AG10803 (cell line): ENCODE measurements at places on chromosomes 1 and 21.

DNA sequence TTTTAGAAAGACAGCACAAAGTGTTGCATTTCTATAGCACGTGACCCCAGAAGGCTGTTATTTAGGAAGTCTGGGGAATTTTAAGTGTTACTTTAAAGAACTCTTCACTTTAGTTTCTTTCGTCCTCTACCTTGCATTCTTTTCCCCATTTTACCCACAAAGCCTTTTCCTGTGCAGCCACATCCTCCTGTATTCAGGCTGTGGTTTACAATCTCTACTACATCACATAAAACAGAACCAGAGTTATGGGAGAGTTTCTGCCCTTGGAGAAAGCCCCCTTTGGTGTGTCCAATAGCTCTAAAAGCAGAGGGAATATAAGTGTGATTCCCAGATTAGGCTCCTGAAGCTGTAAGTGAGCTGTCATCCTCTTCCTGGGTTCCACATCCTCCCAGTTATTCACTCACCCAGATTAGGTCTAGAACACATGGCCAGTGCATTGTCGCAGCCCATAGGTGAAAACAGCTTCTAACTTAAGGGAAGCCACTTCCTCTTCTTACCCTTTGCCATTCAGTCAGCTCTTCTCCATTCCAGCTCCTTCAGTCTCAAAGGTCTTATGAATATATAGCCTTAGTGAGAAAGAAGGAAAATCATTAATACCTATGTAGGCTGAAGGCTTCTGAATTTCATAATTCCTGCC lies 171.1 kb downstream of the PIGK start:
- no peak for DNase-seq

GRCh38 chr1:176843352-176844297 lies 320.9 kb downstream of the ASTN1 start:
- DNase-seq: peak; percentile 77

GRCh38 chr1:154720328-154721297 lies 112.6 kb upstream of the ADAR start:
- peak; percentile 18 for DNase-seq

DNA sequence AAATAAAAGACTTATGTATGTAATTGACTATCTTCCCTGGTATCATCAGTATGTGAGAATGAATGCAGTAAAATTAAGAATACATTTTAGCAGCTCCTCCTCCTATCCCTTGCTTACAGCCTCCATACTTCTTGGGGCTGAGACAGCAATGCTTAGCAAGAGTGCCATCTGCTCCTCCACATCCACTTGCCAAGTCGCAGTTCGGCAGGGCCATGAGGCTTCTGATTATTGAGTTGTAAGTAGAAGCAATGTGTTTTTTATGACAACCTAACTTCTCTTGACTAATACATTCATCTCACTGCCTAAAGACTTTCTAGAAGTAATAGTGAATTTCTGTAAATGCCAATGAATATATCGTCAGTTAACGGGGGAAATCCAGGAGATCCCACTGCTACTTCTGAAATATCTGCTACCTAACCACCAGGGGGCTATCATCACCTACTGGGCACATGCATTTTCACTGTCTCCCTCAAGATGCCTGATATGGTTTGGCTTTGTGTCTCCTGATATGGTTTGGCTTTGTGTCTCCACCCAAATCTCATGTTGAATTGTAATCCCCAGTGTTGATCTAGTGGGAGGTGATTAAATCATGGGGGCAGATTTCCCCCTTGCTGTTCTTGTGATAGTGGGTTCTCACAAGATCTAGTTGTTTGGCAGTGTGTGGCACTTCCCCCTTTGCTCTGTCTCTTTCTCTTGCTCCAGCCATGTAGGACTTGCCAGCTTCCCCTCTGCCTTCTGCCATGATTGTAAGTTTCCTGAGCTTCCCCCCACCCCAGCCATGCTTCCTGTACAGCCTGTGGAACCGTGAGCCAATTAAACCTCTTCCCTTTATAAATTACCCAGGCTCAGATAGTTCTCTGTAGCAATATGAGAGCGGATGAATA lies 59.6 kb downstream of the EXTL2 start:
- no peak for DNase-seq

- peak; percentile 79 for DNase-seq
These were observed 14.5 kb downstream of the NT5C1A start for GRCh38 chr1:39657402-39657801.

GRCh38 chr1:44851308-44851707 lies 8.3 kb upstream of the PTCH2 start:
- no peak for DNase-seq

GRCh38 chr1:21924503-21925005 lies 12.6 kb downstream of the HSPG2 start:
- peak; percentile 50 for DNase-seq

DNA sequence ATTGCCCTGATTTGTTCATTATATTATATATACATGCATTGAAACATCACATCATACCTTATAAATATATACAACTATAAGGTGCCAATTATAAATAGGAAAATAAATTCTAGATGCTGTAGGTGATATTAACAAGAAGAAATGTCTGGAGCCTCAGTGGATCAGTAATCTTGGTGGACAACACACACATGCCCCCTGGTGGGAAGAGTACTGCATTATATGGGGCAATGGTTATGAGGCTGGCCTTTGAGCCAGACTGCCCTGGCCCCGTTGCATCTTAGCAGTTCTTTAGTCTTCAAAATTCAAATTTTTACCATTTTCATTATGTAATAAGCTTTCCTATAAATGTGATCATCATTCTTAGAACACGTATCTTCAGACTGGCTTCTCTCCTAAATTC lies 335.0 kb upstream of the GREM2 start:
- DNase-seq: peak; percentile 61

GRCh38 chr1:5798904-5799303 lies 193.3 kb downstream of the NPHP4 start:
- no peak for DNase-seq

- no peak for DNase-seq
These were observed 6.0 kb upstream of the SIM2 start for GRCh38 chr21:36692835-36693488.

DNA sequence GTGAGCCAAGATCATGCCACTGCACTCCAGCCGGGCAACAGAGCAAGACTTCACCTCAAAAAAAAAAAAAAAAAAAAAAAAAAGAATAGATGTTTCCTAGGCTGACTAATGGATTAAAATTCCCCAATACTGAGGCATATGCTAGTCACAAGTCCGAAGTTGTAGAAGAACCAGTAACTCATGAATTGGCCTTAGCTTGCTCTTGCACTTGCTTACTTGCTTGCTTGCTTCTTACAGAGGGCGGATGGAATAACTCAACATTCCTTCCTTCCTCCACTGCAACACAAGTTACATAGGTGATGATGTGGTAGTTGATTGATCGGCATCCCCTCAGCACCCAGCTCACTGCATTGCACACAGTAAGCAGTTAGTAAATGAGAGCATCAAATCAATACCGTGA lies 2.8 kb upstream of the TARS2 start:
- peak; percentile 70 for DNase-seq

DNA sequence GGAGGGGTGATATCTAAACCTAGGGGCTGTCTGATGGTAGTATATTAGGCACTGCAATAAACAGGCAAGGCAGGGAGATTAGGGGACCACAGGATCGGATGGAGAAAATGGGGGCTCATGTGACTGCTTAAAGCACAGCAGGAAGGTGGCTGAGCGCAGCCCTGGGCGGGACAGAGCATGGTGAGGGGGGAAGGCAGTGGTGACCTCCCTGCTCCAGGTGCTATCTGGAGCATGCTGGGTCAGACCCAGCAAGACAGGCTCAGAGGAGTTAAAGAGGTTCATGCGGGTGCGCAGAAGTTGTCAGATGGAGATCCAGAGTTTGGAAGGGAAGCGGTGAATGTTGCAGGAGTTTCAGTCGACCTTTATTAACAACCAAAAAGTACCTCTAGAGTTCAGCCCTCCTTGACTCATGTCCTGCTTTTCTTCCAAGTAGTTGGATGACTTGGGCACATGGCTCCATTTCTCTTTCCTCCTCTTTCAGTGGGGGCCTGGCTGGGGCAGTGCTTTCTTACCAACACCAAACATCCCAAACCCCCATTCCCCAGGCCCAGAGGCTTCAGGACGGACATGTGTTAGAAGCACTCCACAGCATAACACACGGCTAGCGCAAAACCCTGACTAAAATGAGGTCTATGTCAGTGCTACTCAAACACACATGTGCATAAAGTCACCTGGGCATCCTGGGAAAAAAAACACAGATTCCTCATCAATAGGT lies 41.5 kb downstream of the CAPN9 start:
- no peak for DNase-seq

DNA sequence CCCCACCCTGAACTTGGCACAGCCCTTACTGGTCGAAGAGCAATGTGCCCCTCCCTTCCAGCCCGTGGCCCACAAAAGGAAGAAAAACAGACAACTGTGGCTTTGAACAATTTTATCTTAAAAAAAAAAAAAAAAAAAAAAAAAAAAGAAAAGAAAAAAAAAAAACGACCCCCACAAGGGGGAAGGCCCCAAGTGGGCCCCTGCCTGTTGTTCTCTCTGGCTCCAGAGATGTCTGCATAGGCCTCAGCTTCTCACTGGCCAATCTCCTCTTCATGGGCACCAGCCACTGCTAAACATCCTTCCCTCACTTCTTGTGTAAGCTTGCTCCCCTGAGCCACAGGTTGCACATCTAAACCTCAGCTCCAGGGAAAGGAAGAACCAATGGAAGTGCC lies 386 bp upstream of the TSTD1 start:
- no peak for DNase-seq

- peak; percentile 45 for DNase-seq
These were observed 34.1 kb downstream of the TP53BP2 start for GRCh38 chr1:223811634-223812101.

DNA sequence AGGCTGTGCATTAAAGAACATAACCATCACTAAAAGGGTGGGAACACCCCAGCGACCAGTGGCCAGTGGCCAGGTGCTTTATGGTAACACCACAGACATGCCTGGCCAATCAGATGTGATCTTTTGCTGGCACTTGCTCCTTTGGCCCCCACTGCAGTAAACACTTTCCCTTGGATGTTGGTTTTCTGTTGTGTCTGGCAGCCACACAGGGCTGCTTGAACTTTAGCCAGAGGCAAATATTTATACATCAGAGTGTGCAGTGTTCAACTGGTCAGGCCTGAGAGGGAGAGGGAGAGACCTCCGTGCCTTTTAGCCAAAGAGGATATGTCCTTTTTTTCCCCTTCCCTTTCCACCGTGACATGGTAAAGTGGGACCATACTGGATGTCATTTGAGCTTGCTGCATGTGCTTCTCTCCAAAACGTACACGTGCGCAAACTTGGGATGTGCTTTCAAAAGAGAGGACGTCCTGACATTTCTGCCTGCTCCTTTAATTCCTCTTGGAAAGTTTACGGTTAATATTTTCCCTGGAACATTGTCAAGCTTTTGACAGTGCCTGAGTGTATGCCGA lies 101.2 kb downstream of the NFIA start:
- peak; percentile 31 for DNase-seq

GRCh38 chr1:185917646-185918045 lies 183.5 kb downstream of the HMCN1 start:
- DNase-seq: peak; percentile 55

GRCh38 chr1:15277447-15277838 lies 30.4 kb downstream of the FHAD1 start:
- no peak for DNase-seq

GRCh38 chr1:31548907-31549808 lies 27.2 kb upstream of the TINAGL1 start:
- DNase-seq: peak; percentile 76

DNA sequence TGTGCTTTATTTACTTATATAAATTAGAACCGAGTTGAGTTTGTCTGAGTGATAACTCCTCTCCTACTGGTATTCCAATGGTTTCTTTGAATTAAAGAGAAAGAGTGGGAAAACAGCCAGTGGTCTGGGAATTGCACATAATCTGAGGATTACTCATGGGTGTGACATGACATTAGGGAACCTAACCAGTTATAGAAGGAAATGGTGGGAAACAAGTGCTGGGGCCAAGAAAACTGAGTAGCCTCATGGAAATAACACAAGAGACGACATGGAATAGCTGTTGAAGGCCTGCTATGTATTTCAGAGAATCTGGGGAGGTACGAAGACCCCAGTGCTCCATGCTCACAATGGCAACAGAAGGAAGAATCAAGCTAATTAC lies 41.8 kb upstream of the LRRC52 start:
- DNase-seq: no peak

- no peak for DNase-seq
These were observed 141.4 kb upstream of the ETS2 start for GRCh38 chr21:38664315-38664714.

- peak; percentile 30 for DNase-seq
These were observed 163.4 kb upstream of the USP24 start for GRCh38 chr1:55378582-55378981.

DNA sequence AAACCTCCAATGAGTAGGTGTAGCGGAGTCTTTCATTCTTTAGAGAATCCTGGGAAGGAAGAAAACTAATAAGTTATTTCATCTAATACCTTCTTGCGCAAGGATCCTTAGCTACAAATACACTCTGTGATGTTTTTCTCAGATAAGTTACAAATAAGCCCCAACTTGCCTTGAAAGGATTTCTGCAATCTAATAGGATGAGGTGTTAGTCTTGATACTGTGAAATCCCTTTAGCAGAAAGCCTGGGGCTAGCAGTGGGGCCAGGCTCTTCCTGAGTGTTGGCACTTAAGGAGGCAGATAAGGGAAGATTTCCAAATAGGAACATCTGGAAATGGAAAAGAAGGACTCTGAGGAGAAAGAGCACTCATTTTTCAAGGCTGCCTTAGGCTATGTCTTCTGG lies 168.0 kb upstream of the DAB1 start:
- no peak for DNase-seq

- peak; percentile 22 for DNase-seq
These were observed 82.2 kb downstream of the LMO4 start for GRCh38 chr1:87410776-87411480.

DNA sequence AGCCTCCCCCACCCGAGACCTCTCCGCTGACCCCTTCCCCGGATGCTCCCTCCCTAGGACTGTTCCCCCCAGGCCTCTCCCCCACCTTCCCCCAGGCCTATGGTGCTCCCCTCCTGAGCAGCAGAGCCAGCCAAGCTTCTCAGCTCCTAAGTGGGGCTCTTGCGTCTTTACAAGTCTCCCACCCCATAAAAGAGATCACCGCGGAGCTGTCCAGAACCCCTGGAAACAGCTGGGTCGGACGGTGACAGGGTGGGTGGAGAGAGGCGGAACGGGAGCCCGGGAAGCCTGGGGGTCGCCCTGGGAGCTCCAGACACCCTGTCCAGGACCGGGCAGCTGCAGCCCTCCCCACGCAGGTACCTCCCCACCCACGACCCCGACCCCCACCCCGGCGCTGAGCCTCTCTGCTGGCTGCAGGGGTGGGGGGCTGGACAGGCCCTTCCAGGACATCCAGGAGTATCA lies 61.2 kb downstream of the WNT9A start:
- no peak for DNase-seq
